ENCODE measurements at places on chromosomes 11 and 22.

DNA sequence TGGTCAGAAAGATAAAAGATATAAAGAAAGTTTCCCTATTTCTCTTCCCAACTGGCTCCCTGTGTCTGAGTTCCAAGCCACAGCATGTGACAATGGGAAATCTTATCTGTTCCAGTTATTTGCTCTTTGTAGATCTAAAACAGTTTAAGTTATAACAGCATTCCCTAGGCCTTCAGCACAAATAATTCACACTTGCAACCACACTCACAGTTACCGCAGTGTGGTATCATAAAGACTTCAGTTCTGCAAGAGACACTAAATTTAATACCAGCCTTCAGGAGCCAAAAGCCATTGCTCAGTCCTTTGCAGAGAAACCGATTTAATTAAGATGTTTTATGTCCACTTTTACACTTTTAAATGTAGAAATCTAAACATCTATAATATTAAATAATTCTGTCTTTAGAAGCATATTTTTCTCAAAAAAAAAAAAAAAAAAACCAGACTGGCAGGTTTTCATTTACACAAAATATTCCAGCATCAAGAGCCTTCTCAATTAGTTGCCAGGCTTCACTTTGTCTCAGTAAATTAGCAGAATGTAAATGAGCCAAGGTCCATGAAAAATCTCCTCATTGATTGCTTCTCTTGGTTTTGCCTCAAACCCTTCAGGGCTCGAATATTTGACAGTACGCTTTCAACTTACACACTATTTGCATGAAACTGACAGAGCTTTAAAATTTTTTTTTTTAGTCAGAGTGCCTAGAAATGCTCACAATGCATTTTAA lies 300.0 kb upstream of the DDI1 start:
- DNase-seq, result no peak

GRCh38 chr11:114209904-114210303 lies 86.3 kb upstream of the NNMT start:
- no peak for DNase-seq

GRCh38 chr11:2393111-2393868 lies 7.3 kb upstream of the TSSC4 start:
- DNase-seq, result no peak

DNA sequence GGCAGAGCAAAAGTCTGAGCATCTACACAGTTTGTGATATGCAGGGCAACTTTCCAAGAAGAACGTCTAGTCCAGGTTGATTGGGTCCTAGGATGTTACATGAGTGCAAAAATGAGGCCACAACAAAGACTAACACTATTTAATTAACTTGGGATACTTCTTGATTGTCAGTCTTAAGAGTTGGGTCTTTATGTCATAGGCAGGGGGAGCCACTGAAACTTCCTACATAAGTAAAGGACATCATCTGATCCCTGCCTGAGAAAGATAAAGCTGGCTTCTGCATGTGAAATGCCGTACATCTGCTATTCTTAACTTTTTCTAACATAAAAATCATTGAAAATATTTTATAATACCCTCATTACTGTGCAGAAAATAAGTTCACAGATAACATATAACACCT lies 525.5 kb downstream of the NTM start:
- DNase-seq, result no peak

DNA sequence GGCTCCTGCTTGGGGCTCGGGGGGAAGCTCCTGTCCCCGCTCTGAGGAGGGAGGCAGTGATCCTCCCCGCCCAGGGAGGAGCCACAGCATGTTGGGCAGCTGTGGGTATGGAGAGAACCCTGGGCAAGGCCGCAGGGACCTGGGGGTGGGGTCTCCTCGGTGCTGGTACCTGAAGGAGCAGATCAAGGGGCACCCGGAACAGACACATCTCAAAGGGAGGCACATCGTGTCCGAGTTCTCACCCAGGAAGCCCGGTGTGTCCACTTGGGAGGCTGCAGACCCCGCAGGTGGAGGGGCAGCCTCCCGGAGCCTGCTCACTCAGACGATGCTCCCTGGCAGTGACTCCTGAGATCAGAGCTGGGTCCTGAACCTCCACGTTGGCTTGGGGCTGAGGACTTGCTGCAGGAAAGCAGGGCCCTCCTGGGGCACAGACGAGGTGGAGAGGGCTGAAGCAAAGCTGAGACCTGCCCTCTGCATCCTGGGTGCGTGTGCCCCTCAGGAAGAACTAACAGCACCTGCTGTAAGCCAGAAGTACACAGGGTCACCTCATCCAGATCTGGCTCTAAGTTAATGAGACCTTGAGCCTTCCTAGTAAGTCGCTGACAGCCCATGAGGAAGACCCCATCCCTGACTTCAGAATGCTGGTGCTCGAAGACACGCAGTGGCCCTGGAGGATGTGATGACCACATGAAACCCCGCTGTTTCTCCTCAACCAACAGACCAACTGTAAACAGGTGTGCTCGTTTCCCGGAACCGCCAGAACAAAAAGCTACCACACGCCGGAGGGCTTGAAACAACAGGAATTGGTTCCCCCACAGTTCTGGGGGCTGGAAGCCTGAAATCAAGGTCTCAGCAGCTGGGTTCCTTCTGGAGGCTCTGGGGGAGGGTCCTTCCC lies 5.9 kb upstream of the OSBPL5 start:
- no peak for DNase-seq

DNA sequence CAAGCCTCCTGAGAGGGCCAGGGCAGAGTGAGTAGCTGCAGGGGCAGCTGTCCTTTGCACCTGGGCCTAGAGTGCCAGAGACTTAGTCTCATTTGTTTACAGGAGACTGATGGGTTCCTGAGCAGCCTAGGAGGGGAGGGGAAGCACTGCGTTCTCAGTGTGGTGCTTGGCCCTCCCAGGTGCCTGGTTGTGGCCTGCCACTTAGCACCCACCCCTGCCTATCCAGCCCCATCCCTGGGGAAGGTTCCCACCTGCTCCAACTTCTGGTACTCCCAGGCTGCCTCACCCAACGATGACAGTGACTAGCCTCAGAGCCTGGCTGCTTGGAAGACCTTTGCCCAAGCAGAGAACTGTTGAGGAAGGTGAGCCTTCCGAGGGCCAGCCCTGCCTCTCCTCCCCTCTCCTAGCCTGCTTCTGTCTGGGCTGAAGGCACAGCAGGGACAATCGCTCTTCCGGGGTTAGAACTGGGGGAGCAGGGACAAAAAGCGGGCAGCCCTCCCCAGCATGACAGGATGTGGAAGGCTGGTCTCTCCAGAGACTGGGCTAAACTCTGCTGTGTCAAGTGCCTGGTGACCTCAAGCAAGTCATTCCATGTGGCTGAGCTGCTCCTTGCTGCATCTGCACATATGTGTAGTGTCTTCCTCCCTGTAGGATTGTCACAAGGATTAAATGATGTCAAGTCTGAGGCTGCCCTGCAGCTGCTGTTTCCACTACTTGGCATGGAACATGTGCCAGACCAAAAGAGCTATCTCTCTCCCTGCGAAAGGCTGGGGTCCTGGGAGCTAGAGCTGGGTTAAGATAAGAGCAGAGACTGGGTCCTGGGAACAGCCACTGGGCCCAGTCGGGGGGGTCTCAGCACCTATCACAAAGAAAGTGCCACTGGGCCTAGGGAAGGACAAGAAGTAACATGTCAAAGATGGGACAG lies 9.9 kb downstream of the KCNQ1OT1 start:
- no peak for DNase-seq

GRCh38 chr11:62120001-62120400 lies 3.8 kb upstream of the INCENP start:
- DNase-seq, result no peak

DNA sequence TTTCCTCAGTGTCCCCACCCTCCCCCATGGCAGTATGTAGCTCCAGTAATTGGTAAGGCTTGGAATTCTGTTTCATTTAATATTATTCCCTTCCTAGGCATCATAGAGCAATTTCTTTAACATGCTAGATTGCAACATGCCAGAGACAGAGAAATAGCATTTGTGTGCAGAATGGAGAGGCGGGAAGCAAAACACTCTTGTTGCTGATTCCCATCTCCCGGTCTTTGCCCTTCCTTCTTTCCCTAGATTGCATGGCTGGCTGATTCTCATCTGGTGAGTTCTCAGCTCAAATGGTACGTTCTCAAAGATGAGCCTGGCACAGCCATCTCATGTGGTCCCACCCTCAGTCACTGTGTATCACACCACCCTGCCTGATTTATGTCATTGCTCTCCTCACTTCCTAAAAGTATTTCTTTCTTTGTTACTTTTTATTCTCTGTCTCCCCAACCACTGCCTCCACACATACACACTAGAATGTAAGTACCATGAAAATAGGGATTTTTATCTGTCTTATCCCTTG lies 66.9 kb downstream of the ARFGAP2 start:
- no peak for DNase-seq

- no peak for DNase-seq
Observed at GRCh38 chr11:117497206-117497951, 169.7 kb downstream of the CEP164 start.

DNA sequence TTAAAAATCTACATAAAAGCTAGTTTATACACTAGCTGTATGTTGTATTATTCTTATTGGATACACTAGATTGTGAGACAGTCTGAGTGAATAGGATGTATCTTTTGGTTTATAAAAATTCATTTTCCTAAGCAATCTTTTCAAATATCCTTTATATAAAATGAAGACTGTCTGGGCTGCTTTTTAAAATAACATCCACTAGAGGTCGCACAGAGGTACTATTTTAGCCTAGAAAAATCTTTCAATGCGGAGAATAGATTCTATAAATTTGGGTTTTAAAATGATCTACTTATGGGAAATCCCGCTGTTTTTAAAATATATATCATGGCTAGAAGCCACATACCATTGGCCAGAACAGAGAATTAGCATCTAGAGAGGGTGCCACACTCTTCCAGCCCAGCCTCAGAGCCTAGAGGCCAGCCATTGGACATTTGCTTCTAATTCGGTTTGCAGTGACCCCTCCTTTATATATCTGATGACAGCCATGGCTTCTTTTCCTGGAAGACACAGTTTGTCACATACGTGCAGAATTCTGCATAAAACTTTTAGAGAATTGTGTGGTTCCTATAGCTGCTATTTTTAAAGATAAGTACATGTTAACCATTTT lies 7.3 kb downstream of the C11orf97 start:
- no peak for DNase-seq

GRCh38 chr11:944711-945470 lies 19.2 kb downstream of the AP2A2 start:
- DNase-seq, result no peak

DNA sequence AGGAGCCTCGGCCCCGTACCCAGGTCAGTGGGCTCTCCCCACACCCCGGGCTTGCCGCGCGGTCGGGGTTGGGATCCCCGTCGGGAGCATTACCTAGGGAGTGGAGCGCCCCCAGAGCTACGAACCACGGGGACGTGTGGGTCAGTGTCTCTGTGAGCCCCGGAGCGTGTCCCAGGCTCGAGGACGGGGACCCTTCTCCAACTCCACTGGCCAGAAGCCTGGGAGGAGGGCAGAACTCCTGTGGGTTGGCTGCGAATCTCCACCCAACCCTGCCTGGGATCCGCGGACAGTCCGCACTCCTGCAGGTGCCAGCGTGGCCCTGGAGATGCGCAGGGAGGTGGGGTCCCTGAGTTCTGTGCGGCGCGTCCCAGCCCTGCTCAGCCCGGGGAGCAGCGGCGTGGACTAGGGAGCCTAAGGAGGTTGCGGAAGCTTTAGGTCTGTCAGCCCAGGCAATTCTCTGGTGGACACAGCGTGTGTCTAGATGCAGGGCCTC lies 346 bp downstream of the PPFIBP2 start:
- DNase-seq, result no peak
